ENCODE measurements at places on chromosomes 11 and 22.

- no peak for DNase-seq
Measured at GRCh38 chr22:40387746-40388145, 17.4 kb downstream of the SGSM3 start.

- DNase-seq: no peak
Measured at GRCh38 chr11:72598906-72599305, 75.3 kb downstream of the PDE2A start.

DNA sequence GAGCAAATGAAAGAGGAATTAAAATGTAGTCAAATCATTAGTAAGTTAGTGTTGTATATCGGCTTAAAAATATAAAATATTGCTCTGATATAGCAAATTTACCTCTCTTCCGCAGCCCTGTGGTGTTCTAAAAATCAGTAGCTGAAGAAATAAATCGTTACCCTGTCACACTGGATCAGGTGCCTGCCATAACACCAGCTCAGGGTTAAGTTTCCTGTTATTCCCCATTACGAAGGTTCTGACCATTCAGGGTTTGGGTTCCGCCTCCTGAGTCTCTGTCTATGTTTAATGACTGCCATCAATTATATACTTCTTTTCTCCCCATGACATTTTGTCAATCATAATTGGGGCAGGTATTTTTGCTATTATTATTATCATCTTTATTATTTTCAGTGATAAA lies 658.5 kb downstream of the OPCML start:
- no peak for DNase-seq

DNA sequence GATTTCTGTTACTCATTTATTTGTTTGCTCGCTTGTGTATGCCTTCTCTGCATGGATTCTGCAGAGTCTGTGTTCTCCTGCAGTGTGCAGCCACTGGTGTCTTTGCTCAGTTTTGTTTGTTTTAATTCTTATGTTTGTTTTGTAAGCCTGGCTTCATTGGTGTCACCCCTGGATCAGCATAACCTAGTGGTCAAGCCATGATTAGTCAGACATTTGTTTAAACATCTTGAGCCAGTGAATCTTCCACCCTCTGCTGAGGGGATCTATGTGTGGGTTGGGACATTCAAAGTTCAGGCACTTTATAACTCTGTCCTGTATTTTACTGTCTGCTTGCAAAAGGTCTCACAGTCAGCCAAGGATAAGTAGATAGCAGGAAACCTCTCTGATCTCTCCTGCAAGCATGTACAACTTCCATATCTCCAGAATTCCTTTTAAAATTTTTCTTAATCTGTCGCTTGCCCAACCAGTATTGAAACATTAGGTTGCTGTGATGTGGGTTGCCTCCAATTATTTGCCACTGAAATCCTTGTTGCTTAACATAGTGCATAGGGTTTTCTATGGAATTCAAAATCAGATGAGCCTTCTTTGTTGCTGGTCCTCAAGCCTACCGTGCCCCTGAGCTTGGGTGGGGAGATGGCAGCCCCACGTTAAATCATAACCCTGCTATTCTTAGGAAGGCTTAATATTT lies 86.8 kb downstream of the KCNQ1OT1 start:
- DNase-seq: no peak

GRCh38 chr11:24453129-24453718 lies 43.6 kb upstream of the LUZP2 start:
- no peak for DNase-seq

GRCh38 chr11:46181387-46181786 lies 60.1 kb upstream of the PHF21A start:
- no peak for DNase-seq

DNA sequence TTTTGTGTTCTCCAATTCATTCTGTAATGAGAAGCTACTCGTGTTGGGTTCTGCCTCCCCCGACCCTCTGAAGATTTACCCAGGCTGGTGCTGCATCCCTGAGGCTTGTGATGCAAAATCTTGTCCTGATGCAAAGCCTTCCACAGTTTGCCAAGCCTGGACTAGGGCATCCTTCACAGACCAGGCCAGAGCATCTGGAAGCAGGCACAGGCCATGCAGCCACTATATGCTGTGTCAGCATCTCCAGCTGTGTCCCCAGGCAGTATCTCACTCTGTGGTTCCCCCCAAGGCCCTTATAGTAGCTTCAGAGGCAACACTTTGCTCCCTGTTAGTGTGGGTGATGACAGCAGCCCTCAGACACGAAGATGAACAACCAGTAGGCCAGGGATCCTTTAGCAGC lies 77.3 kb upstream of the RCN1 start:
- DNase-seq: no peak

- DNase-seq: no peak
Measured at GRCh38 chr11:41301023-41301422, 158.4 kb downstream of the LRRC4C start.

- DNase-seq: no peak
Measured at GRCh38 chr11:65353376-65353775, 1.2 kb upstream of the TIGD3 start.

GRCh38 chr11:115871161-115871760 lies 367.0 kb upstream of the CADM1 start:
- no peak for DNase-seq

DNA sequence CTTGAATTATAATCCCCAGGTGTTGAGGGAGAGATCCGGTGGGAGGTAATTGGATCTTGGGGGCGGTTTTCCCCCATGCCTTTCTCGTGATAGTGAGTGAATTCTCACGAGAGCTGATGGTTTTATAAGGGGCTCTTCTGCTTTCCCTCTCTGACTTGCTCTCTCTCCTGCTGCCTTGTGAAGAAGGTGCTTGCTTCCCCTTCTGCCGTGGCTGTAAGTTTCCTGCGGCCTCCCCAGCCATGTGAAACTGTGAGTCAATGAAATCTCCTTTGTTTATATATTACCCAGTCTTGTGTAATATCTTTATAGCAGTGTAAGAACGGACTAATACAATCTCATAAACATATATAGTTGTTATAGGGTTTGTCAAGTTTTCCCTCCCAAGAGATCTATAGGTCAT lies 32.8 kb downstream of the KCNE3 start:
- no peak for DNase-seq

Measured in NK-92 treated with Interleukin-12 subunit alpha and Interleukin-12 subunit beta, amount 100 ng/mL, for 24 hours (cell line).